Brain pericyte (primary cell): ENCODE measurements at places on chromosomes 7 and 10.

DNA sequence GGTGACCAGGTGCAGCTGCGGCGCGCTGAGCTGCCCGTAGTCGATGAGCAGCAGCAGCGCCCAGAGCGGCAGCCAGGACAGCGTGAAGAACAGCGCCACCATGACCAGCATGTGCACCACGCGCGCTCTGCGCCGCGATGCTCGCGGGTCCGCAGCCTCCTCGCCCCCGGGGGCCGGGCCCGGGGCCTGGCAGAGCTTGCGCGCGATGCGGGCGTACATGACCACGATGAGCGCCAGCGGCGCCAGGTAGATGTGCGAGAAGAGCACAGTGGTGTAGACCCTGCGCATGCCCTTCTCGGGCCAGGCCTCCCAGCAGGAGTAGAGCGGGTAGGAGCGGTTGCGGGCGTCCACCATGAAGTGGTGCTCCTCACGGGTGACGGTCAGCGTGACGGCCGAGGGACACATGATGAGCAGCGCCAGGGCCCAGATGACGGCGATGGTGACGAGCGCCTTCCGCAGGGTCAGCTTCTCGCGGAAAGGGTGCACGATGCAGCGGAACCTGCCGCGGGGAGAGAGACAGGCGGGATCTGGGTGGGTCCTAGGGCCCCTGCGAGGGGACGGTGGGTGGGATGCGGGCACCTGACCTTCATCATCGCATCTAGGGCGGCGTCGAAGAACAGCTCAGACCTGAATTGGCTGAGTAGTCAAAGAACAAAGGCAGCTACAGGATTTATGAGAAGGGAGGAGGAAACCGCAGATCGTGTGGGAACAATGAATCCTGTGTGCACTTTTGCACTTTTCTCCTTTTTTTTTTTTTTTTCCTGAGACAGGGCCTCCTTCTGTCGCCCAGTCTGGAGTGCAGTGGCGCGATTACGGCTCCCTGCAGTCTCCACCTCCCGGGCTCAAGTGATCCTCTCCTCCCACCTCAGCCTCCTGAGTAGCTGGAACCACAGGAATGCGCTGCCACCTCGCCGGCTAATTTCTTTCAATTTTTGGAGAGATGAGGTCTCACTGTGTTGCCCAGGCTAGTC, 22.4 kb upstream of the PPA1 start:
- no peak for DNase-seq

DNA sequence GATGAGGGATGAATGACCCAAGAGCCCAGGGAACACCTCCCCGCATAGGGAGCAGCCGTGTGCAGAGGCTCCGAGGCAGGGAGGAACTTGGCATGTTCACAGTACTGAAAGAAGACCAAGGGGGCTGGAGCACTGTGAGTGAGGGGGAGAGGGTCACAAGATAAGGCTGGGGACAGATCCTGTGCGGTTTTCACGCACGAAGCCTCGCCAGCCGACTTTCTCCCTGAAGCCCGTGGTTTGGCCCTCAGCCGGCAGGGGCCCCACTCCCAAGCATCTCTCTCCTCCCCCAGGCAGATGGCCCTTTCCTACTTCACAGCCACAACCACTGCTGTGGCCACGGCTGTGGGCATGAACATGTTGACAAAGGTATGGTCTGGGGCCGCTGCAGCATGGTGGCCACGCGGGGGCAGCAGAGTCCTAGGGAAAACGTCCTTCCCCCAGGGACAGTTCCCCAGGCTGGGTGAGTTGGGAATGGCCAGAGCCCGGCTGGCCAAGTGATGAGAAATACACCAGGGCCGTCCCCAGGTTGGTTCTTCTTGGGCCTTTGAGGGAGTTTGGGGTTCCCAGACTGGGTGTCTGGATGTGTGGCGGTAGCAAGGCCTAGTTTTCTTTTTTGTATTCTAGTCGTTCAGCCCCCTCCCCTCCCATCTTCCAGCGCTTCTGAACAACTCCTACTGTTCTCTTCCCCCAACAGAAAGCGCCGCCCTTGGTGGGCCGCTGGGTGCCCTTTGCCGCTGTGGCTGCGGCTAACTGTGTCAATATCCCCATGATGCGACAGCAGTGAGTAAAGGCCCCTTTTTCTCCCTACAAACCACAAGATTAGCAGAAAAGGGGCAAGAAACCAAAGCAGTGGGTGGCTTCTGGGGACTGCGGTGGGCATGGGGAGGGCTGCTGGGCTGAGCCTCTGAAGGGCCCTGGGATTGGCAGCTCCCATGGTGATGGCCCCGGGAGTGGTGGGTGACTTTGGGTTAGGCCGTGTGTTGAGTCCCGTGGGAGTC, 14.4 kb upstream of the WBP1L start:
- DNase-seq, result no peak

DNA sequence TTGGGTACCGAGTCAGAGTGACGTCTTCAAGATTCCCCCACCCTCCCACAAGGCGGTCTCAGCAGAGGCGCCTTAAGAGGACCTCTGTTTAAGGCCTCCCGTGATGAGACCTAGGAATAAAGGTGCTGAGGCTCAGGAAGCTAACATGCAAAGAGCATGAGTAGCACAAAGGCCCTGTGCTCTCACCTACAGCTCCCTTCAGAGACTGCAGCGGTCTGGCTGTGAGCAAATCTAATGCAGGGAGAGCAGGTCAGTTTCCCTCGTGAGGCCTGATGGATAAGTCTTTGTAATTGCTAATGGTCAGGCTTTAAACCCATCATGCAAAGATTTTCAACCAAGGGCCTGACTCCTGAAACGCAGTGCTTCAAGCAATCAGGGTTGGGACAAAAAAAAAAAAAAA, 909.3 kb upstream of the GHITM start:
- DNase-seq, result no peak

- DNase-seq, result no peak
These were observed 90.8 kb upstream of the EEPD1 start for GRCh38 chr7:36062154-36062815.

DNA sequence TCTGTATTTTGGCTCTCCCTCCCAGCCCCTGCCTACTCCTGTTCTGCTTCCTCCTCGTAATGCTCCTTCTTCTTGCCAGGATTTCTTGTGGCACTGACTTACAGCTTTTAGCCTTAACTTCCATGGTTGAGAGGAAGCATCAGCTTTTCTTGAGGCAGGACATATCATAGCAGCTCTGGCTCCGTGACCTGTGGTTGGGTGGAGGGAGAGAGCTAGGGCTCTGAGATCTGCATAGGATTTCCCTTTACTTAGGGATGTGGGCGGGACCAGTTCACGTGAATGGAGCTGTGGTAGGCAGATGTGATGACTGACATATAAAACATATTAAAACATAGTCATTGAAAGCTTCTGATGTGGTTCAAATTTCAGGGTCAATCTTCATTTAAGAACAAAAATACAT, 10.6 kb upstream of the RAB11FIP2 start:
- DNase-seq, result no peak

DNA sequence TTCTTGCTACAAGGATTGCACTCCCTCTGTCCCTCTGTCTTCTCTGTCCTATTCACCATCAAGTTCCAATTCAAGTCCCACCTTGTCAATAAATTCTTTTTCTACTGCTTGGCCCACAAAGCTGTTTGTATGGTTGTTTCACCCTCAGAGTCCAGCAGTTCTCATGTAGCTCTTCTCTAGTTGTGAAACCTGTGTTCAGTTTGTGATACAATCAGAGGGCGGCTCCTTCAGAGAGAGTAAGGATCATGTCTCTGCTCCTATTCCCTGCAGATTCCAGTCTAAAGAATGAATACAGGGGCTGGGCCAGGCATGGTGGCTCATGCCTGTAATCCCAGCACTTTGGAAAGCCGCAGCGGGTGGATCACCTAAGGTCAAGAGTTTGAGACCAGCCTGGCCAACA, 126.6 kb upstream of the BET1 start:
- DNase-seq, result no peak

- DNase-seq, result no peak
These were observed 42.5 kb downstream of the PPP1R3C start for GRCh38 chr10:91590142-91590903.

DNA sequence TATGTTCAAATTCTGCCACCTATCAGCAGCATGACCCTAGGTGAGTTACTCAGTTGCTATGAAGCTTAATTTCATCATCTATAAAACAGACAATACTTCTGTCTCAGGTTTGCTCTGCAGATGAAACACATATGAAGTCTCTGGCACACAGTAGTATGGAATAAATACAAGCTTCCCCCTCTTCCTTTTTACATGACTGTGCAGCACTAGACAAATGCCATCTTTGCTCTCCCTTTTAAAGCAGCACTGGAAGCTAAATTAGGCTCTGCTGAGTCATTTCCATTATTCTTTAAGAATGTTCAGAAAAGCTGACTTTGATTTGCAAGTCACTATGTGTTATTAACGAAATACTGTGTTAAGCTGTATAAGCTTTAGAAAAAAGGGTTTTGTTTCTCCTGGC, 40.7 kb upstream of the ANAPC16 start:
- no peak for DNase-seq

GRCh38 chr7:140876519-140877248, 48.0 kb downstream of the BRAF start:
- no peak for DNase-seq

DNA sequence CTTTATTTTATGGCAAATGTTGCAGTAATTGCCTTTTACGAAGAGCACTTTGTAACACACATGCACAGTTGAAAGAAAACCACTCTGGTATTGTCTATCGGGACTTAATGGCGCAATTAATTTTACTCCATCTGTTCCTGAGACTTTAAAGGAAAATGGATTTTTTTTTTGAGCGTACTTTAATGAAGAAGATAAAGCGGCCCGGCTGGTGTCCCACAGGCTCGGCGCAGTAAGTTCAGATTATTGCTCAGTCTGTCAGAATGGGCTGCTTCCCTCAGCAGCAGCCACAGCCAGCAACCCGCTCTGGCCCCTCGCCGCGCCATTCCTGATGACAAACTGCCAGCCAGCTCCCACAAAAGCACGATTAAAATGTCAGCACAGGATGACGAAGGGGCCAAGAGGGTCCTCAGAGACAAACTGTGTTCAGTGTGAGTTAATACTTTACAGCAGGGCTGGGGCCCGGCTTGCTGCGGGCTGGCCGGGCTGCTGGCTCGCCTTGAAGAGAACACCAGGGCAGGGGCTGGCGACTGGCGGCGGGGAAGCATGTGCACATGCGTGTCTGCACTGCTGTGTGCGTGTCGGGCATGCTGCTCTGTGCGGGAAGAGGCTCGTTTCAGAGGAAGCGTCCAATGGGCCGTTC, 501.0 kb upstream of the GALNT17 start:
- no peak for DNase-seq

DNA sequence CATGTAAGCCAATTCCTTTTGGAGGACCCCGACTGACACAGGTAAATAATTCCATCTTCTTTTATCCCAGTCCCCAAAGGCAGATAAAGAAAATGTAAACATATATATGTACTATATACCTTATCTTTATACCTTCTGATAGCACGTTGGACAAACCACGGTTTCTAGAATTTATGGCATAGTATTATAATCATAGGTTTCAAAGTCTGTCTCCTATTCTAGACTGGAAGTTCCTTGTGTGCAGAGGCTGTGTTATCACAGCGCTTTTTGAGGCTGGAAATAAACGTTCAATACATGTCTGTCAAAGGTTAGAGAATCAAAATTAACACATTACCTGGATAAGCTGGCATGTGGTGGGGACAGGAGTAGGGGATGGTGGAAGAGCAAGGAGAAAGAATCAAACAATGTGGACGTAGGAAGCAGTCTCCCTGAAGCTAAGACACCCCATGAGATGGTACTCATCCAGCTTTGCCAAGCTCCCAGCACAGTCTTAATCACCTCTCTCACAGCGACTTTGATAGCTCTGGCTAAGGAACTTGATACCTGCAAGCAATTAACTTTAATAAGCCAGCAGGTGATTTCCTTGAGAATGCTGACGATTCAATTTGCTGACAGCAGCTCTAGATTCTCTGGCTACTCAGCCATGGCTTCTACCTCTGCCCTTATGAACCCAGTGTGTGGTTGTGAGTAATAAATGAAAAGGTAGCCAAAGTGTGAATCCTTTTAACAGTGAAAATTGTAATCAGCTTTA, 208.4 kb upstream of the LRRTM3 start:
- DNase-seq, result no peak

- DNase-seq, result no peak
These were observed 91.0 kb downstream of the ANKIB1 start for GRCh38 chr7:92336662-92337340.

DNA sequence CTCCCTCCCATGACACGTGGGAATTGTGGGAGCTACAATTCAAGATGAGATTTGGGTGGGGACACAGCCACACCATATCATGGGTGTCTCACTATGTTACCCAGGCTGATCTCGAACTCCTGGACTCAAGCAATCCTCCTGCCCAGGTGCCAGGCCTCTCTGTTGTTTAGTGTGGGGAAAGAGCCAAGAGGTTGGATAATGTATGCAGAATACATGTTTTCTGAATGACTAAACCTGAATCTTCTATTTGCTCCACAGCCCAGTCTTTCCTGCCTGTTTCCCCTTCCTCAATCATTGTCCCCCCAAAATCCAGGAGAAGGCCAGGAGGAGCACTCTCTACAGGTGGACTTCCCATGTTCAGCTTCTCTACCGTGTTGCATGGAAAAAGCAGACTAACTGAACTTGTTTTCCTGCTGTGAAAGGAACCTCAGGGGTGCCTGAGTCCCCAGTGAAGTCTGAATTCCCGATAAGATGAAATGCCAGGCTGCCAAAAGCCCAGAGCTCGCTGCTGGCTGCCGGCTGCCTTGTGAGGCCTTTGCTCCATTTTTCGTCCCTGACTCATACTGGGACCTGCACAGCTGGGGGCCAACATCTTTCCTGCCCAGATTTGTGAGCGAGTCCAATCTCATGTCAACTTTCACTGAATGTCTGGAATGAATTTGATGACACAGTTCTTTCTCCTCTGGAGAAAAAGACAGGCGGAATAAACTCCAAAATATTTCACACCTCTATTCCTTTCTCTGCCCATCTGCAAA, 588.0 kb downstream of the CALN1 start:
- no peak for DNase-seq

- DNase-seq, result no peak
These were observed 649.1 kb downstream of the INHBA start for GRCh38 chr7:41053820-41054219.

GRCh38 chr10:128073890-128074289, 52.3 kb downstream of the MKI67 start:
- DNase-seq, result no peak

- DNase-seq, result no peak
These were observed 218.2 kb downstream of the ANK3 start for GRCh38 chr10:60171436-60172013.

GRCh38 chr7:22667187-22667561, 59.8 kb upstream of the IL6 start:
- DNase-seq, result no peak

DNA sequence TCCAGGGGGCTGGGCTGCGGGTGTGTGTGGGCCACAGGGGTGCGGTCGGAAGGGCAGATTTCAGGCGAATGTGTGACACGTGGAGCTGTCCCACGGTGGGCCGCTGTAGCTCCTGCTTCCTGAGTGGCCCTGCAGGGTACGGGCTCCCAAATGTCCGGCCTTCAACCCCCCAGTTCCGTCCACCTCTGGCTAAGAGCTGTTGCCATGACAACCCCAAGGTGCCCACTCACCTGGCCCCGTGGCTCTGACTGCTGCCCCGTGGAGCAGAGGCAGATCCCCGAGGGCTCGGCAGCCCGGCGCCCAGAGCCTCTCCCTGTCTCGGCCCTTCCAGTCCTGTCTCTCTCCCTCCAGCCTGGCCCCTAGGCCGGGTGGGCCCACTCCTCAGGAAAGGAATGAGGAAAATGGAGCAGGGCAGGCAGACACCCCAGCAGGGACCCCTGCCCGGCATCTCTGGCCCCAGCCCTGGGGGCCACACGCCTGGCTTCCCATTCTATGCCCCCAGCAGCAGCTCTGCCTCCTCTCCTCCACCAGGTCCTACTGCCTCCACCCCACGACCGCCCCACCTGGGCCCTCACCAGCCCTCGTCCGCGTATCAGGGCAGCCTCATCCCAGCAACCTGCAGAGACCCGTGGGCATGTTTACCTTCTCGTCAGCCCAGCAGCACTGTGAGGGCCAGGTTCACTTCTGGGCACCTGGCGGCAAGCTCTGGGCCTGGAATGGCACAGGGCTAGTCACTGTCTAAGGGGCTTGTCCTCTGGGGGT, 215.6 kb downstream of the ELFN1 start:
- DNase-seq, result no peak
